ENCODE measurements at places on chromosomes 1 and 21.

- DNase-seq, result no peak
Observed at GRCh38 chr21:29538115-29538514, 239.4 kb downstream of the BACH1 start.

DNA sequence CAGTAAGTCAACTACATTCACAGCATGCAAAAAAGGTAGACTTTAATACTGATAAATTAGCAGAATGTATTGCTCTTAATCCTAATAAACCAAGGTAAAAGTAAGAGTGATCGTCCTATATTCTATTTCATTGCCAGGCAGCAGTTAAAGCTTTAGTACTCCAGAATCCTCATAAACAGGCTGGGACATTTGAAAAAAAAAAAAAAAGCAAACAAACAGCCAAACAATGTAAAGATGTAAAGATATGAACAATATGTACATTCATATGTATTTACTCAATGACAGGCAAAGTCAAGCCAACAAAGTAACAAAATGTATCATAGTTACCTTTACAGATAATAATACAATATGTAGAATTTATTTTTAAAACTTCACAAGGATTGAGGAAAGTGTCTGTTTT, 383.6 kb downstream of the COL11A1 start:
- no peak for DNase-seq

- no peak for DNase-seq
Observed at GRCh38 chr1:186125035-186125434, 250.0 kb downstream of the TPR start.

- DNase-seq, result no peak
Observed at GRCh38 chr1:43671626-43672330, 21.8 kb downstream of the KDM4A start.

- DNase-seq, result no peak
Observed at GRCh38 chr21:43971201-43971991, 40.7 kb upstream of the TRAPPC10 start.

DNA sequence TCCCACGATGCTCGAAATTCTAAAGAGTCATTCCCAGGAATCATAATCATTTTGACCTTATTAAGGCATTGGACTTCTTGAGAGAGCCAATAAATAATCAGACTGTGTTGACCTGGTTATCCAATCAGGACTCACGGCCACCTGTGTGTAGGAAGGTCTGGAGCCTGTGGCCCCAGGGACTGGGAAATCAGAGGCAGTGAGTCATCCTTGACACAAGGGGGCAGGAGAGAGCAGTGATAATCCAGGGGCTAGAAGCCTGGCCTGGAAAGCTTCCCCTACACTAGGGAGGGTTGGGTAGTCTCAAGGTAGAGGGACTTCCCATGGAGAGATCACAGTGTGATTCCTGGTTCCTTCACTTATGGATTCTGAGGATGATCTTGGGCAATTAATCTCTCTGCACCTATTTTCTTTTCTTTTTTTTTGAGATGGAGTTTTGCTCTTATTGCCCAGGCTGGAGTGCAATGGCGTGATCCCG, 4.7 kb downstream of the MR1 start:
- peak; percentile 43 for DNase-seq

DNA sequence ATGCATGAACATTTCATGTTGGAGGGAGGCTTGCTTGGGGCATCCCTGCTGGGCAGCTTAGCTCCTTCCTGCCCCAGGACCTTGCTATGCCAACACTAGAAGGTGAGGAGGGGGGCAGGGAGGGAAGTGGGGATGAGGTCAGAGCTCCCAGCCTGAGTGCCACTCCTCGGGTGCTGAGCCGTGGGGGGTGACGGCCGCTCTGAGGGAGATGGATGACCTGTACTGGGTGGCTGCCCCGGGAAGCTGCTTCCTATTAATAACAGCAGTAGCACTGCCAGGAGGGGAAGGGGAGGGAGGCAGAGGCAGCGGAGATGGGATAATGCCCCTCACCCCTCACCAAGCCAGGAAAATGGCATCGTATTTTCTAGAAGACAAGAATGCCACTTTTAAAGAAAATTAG, 60.6 kb downstream of the UBIAD1 start:
- no peak for DNase-seq
